Activated CD4-positive, alpha-beta memory T cell treated with anti-CD3 and anti-CD28 coated beads, Interleukin-2, amount 10 ng/mL, durations not matched to agents 7 days and 5 days (primary cell): ENCODE measurements at places on chromosomes 12 and 14. TPM values are rescaled to one million over a fixed set of nuclear protein-coding genes. Genes with fewer than 3 reads are reported as not detected.
A peak's percentile ranks its signal among the peaks of the same experiment; 100 is the strongest.

GRCh38 chr14:88189417-88190191 lies 133.5 kb downstream of the KCNK10 start:
- peaks cover 12% of the 10 kb centered on the region for H3K27me3 ChIP-seq
- H3K36me3 ChIP-seq: no peaks in the 10 kb centered on the region
- DNase-seq: peak; percentile 62
- no peak overlapping the region for H3K27ac ChIP-seq
- H3K4me1 ChIP-seq: peaks cover 2% of the 10 kb centered on the region

GRCh38 chr12:46815809-46816208 lies 10.0 kb downstream of the SLC38A4 start:
- H3K27ac ChIP-seq: no peak overlapping the region
- peaks cover 15% of the 10 kb centered on the region for H3K27me3 ChIP-seq
- peaks cover 1% of the 10 kb centered on the region for H3K4me1 ChIP-seq

GRCh38 chr14:105063056-105063455 lies 2.2 kb downstream of the GPR132 start:
- peaks cover 77% of the 10 kb centered on the region for H3K4me1 ChIP-seq
- peak overlapping the region; percentile 89 for H3K4me3 ChIP-seq
- H3K27me3 ChIP-seq: no peaks in the 10 kb centered on the region
- H3K27ac ChIP-seq: peak overlapping the region; percentile 87
- no peak for DNase-seq

GRCh38 chr14:52356025-52356424 lies 41.9 kb downstream of the PTGER2 start:
- peaks cover 62% of the 10 kb centered on the region for H3K4me1 ChIP-seq
- H3K36me3 ChIP-seq: peaks cover 26% of the 10 kb centered on the region

GRCh38 chr12:92237262-92237661 lies 91.6 kb upstream of the BTG1 start:
- no peaks in the 10 kb centered on the region for H3K36me3 ChIP-seq
- H3K27ac ChIP-seq: no peak overlapping the region
- no peaks in the 10 kb centered on the region for H3K4me1 ChIP-seq
- no peaks in the 10 kb centered on the region for H3K27me3 ChIP-seq
- DNase-seq: no peak
- no peak overlapping the region for H3K4me3 ChIP-seq

OLR1 gene
- not detected for total RNA-seq
